NCI-H2081 treated with DMSO at 0.1 percent for 48 hours (cell line): ENCODE measurements at places on chromosomes 13 and 19.

- no peak for DNase-seq
Measured at GRCh38 chr13:44273991-44274770, 99.4 kb upstream of the SERP2 start.

DNA sequence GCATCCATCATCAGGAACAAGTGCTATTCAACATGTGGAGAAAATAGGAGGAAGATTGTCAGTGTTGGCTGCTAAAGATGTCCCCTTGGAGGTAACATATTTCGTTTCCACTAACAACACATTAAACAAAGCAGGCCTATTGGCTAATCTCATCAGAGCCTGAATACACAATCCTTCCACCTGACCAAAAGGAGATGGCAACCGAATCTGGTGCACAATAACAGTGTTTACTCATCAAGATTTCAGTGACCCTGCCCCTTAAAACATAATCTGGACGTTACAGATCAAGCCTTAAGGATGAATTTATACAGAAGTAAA lies 582.5 kb downstream of the EFNB2 start:
- DNase-seq: no peak

- no peak for DNase-seq
Measured at GRCh38 chr13:59721926-59722910, 441.5 kb downstream of the DIAPH3 start.

GRCh38 chr19:46474211-46474610 lies 2.8 kb upstream of the PNMA8A start:
- no peak for DNase-seq

GRCh38 chr19:42412661-42413076 lies 14.5 kb downstream of the LIPE start:
- no peak for DNase-seq

DNA sequence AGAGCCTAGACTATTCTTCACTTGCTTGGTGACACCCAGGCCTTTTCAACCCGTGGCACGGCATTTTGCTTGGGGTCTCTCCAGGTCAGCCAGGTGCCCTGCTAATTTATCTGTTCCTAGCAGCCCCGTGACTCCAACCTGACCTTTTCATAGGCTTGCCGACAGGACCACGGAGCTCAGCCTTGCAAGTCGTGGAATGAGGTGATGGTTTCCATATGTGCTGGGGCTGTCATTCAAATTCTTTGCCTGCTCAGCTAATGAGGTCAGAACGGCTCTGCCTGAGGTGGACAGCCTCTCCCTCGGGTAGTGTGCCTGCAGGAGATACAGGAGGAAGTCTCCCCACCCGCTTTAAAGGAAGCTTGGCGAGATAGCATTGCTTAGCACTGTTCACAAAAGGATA lies 61.0 kb downstream of the SHISA2 start:
- DNase-seq: no peak

DNA sequence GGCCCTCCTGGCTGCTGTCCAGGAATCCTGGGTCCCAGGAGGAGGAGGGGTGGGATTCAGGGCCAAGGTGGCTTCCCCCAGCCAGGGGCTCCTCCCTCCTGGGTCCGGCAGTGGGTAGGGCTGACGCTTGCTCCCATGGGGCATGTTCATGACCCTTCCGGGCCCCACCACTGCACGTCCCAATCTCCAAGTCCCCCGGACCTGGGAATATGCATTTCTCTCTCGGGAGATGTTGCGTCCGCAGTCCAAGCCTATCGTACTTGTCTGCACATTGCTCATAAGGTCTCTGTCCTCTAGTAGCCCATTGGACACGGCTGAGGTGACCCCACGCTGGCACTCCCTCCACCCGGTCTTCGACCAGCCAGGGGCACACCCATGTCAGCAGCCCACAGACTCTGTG lies 192.3 kb downstream of the TEX29 start:
- DNase-seq: no peak

GRCh38 chr13:93407551-93407950 lies 180.9 kb downstream of the GPC6 start:
- no peak for DNase-seq

DNA sequence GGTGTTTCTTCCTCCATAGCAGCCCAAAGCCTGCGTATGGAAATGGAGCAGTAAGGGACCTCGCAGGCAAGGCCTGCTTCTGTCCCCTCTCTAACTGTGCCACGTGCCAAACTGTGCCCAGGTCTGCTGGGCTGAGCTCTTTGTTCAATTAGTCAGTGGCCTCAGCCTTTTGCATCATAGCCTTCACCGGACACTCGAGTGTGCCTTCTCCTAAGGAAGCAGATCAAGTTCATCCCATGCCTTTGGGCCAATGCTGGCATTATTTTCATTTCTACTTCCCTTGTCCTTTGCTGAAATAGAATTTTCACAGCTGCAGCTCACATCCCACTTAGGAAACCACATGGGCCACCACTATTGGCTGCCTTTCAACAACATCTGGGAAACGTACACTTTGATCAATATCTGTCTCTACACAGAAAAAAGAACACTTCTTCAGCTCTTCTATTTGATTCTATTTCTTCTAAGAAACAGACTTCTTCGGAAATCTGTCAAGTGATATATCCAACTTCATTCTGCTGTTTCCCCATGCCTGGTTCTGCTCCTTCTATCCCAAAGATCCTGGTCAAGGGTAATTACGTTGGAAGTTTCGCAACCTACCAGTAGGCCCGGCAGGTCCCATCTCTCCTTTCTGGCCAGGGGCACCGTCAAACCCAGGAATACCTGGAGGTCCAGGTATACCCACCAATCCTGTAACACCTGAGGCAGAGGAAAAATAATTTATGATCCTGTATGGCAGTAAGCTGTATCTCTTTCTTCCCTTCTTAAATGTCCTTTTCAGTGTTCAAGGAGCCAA lies 143.9 kb downstream of the COL4A1 start:
- no peak for DNase-seq

- DNase-seq: no peak
Measured at GRCh38 chr13:106344342-106344741, 191.1 kb downstream of the EFNB2 start.

DNA sequence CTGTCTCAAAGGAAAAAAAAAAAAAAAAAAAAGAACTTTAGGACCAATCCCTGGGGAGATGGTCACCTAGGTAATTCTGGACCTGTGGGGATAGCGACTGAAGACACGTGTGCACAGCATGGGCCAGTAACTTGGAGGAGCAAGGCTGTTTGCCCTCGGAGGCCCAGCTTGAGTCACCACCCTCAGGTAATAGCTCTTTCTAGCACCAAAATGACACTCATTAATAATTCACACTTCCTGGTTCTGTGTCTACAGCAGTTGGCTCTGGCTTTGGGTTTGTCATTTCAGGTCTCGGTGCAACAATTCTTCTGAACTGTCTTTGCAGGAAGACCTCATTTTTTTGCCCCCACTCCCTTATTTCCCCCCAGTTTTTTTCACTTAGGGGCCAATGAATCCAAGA lies 3.9 kb upstream of the ATP11A start:
- peak; percentile 35 for DNase-seq

DNA sequence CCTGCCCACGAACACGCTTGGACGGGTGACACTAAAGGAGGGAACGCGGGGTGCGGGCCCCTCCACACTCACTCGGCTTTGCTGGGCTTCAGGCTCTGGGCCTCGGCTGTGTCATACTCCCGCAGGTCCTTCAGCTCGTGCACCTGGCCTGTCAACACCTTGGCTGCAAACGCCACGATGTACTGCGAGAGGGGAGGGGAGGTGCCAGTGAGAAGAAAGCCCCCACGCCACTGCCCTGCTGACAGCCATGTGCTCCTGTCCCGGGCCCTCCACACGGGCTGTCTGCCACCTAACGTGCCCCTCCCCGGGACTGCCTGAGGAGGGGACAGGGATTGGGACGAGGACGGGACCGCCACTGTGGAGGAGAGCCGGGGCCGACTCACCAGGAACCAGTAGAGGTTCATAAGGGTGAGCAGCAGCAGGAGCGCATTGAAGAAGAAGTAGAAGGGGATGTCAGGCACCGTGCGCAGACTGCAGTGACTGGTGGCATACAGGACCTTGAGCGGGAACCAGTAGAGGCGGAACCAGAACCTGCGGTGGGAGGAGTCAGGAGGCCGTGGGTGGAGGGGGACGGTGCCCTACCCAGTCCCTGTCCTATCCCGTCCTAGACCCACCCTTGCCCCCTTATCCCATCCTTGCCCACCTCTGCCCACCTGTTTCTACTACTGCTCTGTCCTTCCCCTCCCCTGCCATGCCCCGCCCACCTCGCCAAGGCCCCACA lies 16.9 kb downstream of the CERS1 start:
- DNase-seq: no peak

- no peak for DNase-seq
Measured at GRCh38 chr19:11963566-11964355, 1.1 kb upstream of the ZNF763 start.

GRCh38 chr19:46600384-46601317 lies 479 bp upstream of the CALM3 start:
- peak; percentile 75 for DNase-seq

DNA sequence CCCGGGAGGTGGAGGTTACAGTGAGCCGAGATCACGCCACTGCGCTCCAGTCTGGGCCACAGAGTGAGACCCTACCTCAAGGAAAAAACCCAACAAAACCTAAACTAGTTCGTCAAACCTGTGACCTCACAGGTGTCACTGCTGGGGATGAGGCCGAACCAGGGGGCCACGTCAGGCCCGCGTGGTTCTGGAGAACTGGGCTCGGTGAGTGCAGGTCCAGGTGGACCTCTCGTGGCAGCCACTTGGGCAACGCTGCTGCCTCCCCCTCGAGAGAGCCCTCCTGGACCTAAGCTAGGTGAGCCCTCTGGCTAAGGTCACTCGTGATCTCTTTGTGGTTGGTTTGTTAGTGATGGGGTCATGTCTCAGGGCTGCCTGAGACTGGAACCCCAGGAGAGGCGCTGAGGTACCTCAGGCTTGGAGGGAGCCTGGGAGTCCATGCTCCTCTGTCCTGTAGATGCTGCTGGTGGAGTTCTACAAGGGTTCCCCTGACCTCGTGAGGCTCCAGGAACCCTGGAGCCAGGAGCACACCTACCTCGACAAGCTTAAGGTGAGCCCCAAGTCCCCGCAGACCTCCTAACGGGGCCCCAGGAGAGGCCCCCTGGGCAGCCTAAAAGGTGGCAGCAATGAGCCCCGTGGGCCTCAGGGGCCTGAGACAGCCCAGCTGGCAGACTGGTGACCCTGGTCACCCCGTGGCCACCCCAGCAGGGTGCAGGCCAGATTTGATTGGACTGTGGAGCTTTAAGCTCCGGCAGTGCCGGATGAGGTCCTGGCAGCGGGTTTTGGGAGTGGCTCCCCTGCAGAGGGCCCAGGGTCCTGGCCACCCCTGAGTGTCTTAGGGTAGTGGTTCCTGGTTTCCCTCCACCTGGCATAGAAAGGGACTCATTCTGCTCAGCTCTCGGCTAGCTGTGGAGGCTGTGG lies 15.6 kb downstream of the MPND start:
- DNase-seq: no peak

- DNase-seq: no peak
Measured at GRCh38 chr19:11018179-11018578, 57.3 kb downstream of the SMARCA4 start.

GRCh38 chr19:47609906-47610894 lies 1.3 kb downstream of the BICRA start:
- no peak for DNase-seq

- no peak for DNase-seq
Measured at GRCh38 chr19:17944301-17944700, 11.5 kb downstream of the CCDC124 start.

DNA sequence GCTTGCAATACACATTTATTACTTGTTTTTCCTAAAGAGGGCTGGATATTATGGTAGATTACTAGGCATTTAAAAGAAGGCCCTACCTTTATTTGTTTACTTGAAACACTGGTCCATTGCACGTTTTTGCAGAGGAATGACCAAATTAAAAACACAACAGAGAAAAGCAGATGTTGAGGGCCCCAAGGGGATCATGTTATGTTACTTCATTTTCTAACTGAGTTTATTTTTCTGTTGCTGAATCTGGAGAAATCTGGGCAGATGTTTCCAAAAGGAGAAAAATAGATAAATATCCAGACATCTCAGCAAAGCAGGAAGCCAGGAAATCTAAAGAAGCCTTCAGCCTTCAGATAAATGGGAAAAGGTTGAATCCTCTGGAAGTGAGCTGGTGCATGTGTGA lies 353.0 kb downstream of the NDFIP2 start:
- DNase-seq: no peak

DNA sequence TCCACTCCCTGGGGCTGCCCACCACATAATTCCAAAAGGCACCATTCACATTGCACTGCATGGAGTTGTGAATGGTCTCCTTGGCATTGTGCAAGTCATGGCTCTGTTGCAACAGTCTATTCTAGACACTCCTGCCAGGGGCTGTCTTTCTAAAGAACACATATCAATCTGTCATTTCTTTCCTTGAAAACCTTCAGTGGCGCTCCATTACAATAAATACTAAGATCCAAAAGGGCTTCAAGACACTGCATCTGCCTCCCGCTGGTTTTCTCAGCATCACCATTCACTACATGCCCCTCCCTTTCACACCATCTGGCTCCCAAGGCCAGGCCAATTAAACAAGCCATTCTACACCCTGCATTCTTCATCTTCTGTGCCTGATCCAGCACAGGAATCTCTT lies 32.2 kb upstream of the TM9SF2 start:
- DNase-seq: no peak

DNA sequence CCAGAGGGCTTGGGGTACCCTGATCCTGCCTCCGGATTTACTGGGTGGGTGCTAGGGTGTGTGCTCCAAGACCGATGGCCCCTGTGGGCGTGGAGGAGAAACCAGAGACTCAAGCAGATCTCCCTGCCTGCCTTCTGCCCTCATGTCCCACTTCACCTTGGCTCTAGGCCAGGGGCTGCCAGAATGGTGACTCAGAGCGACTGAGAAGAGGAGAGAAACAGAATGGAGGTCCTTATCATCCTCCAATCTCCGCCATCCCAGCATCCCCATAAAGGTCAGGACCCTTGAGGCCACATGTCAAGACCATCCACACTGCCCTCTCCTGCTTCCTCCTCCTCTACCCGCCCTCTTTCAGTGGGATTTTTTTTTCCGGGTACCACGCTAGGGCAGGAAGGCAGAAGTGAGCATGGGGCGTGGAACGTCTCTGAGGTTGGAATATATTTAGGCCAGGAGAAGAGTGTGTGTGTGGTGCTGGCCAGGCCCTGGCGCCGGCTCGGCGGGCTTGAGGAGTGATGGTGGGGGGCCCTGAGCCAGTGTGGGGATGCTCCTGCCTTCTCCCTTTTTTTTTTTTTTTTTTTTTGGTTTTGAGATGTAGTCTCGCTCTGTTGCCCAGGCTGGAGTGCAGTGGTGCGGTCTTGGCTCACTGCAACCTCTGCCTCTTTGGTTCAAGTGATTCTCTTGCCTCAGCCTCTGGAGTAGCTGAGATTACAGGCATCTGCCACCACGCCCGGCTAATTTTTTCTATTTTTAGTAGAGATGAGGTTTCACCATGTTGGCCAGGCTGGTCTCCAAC lies 22.3 kb downstream of the IER2 start:
- no peak for DNase-seq

GRCh38 chr13:45456196-45456972 lies 8.4 kb upstream of the COG3 start:
- no peak for DNase-seq
